ENCODE measurements at places on chromosomes 2 and 18.

- no peak for DNase-seq
These were observed 492.3 kb downstream of the ZEB2 start for GRCh38 chr2:144027593-144027992.

GRCh38 chr2:7748717-7749415, 831.7 kb downstream of the RNF144A start:
- DNase-seq: no peak

- DNase-seq: peak; percentile 55
These were observed 64.0 kb upstream of the MAPRE2 start for GRCh38 chr18:34976899-34977837.

DNA sequence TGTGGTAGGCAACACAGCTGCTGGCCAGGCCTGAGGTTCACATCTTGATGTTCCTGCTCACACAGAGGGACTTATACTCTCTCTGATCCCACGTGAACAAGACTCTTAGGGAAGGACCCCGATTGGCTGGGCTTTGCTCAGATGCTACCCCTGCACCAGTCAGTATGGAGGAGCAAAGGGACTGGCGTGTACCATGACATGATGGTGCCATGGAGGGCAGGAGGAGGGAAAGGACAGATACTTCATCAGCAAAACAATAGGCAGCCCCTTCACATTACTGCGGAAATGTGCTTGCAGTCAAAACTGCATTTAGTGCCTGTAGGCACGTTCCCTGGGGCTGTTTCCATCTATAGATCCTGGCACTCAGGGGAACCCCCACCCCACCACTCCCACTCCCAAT, 42.7 kb downstream of the ZFP36L2 start:
- DNase-seq: no peak

GRCh38 chr2:24076849-24077534, 866 bp upstream of the SF3B6 start:
- no peak for DNase-seq

DNA sequence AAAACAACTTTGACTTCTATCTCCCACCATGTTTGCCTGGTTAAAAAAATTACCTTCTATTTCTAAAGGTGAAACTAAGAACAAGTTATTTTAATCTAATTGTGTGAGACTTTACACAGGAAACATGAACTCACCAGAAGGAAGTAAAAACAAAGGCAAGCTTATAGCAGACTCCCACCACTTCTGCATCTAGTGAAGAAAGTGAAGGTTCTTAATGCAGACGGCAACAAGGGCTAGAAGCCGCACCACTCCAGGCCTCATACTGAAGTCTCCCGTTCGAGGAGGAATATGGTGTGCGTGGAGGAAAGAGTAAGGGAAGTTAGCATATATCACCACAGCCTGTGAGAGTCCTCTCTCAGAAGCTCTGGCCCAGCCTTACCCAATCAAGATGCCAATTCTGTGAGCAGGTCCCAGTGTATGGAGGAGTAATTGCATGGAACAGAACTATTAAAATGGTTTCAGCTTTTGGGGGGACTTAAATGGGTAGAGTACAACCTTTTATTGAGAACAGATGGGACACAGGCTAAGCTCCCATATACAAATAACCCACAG, 958.7 kb downstream of the BCL11A start:
- DNase-seq: no peak

- no peak for DNase-seq
These were observed 8.7 kb upstream of the DYNC1I2 start for GRCh38 chr2:171678619-171679018.

GRCh38 chr18:59265974-59266369, 7.3 kb downstream of the RAX start:
- DNase-seq: no peak

DNA sequence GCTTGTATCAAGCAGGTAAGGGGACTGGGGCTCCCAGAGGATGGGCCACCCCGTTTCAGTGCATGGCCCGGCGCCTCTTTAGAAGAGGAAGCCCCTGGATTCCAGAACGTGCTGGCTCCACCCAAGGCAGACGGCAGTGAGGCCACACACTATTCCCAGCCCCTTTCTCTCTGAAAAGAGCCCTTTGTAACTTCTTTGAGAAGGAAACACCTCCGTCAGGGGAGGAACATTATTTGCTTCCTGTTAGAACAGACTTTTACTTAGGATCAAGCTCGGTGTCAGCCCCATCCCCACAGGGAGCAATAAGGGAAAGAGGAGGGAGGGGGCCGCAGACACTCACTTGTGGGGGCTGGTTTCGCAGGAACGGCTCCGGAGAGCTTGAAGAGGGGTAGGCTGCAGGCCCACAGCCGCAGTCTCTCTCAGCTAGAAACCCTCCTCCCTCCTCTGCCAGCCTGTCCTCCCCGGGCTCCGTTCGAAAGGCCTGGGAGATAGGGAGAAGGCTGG, 49.6 kb upstream of the RMDN2 start:
- no peak for DNase-seq

- no peak for DNase-seq
These were observed 62.6 kb upstream of the STK17B start for GRCh38 chr2:196233805-196234475.

DNA sequence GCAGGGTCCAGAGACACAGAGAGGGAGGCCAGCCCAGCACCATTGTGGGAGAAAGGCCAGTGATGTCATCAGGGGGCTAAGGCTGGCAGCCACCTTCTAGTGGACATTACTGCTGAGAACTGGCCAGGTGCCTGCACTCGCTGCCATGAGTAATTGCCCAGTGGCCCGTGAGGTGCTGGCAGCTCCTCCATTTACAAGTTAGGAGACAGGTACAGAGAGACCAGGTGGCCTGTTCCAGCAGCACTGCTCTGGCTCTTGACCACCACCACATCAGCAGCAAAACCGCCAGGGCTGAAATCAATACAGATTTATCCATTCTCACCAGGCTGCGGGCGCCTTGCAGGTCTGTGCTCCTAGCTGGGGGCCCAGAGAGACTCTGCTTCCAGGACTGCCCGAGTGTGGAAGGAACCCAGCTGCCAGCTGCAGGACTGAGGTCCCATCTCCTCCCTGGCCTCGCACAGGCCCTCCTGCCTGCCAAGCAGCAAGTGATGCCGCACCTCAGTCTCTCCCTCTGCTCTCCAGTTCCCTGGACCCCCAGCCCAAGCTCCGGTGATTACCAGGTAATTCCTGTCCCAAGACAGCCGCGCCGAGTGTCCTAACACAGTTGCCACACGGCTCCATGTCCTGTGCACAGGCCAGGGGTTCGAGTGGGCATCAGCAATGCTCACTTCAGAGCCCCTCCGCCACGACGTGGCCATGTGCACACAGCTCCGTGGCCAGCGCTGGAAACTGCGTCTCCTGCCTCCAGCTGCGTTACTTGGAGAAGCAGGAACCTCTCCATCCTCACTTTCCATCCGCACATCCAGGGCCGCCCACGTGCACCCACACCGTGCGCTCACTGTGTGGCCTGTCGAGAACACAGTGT, 101.0 kb upstream of the CTDP1 start:
- no peak for DNase-seq

- no peak for DNase-seq
These were observed 172.9 kb downstream of the NDUFA10 start for GRCh38 chr2:239852272-239852671.

DNA sequence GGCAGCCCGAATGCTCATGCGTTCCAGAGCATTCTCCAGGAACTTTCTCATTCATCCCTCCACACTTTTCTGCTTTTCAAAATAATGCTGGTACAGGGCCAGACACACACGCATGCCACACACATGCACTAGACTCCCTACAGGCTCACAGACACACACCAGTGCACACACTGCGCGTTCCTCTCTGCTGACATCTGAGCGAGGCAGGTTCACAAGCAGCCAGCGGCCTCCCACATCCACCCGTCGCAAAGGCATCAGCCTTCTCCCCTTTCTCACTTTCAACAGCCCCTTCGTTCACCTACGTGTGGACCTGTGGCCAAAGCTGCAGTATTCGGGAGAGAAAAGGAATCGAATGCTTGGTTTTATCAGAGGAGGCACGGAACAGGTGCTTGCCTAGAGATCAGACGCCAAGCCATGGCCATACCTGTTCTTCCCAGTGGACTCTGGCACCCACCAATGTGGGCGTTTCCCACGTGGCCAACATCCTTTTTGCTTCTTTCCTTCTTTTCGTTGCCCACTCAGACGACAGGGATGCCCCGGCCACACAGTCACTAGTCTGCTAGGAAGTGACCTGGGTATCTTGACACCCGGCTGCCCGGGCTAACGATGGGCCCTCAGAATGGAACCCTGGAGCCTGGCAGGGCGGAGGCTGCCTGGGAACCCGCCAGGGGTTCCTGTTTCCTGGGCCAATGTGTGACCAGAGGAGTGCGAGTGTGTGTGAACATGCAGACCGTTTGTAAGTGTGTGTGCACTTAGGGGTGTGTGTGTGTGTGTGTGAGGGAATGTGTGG, 85.8 kb upstream of the ID2 start:
- DNase-seq: no peak

- DNase-seq: no peak
These were observed 117.6 kb upstream of the TTN start for GRCh38 chr2:178924817-178925216.

GRCh38 chr2:186862869-186863709, 14.1 kb upstream of the ZSWIM2 start:
- no peak for DNase-seq

DNA sequence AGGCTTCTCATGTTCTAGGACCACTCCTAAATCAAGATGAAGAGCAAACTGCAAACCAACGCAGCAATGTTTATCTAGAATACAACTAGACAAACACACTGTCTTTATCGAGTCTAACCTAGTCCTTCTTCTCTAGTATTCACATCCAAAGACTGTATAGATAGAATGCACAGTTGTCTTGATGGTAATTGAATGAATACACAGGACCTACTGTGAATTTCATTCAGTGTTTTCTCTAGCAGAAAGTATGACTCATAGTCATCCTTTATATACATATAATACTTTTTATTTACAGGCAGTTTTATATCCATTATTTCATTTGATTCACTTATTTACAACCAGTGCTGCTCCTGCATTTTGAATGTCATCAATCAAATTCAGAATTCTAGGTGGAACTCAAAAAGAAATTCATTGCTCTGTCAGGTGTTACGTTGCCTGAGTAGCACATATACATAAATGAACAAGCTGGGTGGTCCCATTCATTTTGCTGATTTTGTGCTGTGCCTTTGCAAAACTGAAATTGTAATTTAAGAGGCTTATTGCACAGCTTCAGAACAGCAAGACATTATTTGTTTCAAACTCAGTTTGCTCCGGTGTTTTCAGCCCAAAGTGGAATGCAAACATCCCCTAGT, 374.8 kb downstream of the EPHA4 start:
- no peak for DNase-seq

GRCh38 chr2:172109256-172109987, 6.7 kb upstream of the DLX2 start:
- no peak for DNase-seq

DNA sequence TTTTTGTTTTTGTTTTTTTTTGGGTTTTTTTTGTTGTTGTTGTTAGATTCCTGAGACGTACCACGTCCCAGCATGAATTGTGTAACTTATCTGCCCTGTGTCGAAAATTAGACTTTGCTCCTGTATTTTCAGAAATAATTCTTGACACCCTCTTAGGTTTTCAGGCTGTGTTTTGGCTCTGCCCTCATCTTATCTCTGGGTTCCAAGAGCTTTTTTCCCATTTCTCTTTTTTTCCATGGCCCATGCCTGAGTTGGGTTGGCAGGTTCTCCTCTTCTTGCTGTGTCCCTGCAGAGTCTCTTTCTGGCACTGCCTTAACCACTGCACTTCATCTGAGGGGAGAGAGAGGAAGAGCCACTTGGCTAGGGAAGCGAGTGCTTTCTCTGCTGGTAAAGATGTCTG, 42.4 kb downstream of the CTIF start:
- DNase-seq: no peak

- DNase-seq: no peak
These were observed 21.7 kb downstream of the KIAA1328 start for GRCh38 chr18:36850527-36851201.

DNA sequence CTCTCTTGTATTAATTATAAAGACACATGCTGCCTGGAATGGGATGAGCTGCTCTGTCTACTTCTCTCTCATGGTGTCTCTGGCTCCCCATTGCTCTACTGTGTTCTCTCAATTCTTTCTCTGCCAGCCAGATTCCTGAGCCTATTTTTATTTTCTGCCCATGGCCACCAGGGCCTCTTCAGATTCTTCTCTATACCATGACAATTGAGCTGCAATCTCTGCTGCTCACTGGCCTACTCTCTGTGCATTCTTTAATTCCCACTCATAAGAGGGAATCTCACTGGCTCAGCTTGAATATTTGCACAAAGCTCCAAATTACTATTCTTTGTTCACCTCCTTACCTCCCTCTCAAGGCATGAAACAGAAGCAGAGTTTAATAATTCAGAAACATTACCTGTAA, 161.4 kb upstream of the GULP1 start:
- no peak for DNase-seq

- DNase-seq: no peak
These were observed 407.8 kb upstream of the CDH2 start for GRCh38 chr18:28584731-28585130.

GRCh38 chr2:128533101-128533500, 214.4 kb upstream of the HS6ST1 start:
- no peak for DNase-seq

DNA sequence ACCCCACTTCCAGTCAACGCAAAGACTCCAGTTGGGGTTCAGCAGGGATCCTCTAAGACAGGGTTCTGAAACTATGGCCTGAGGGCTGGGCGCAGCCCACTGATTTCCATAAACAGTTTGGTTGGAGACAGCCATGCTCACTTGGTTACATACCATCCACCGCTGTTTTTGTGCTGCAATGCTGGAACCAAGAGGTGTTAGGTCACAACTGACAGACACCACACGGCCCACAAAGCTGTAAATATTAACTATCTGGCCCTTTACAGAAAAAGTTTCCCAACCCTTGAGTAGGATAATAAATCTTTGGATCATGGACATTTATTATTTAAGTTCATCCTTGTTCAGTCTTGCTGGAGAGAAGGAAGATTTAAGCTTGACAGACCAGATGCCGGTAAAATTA, 8.4 kb upstream of the CD226 start:
- no peak for DNase-seq

- DNase-seq: no peak
These were observed 312.4 kb upstream of the SPHKAP start for GRCh38 chr2:228493852-228494251.

DNA sequence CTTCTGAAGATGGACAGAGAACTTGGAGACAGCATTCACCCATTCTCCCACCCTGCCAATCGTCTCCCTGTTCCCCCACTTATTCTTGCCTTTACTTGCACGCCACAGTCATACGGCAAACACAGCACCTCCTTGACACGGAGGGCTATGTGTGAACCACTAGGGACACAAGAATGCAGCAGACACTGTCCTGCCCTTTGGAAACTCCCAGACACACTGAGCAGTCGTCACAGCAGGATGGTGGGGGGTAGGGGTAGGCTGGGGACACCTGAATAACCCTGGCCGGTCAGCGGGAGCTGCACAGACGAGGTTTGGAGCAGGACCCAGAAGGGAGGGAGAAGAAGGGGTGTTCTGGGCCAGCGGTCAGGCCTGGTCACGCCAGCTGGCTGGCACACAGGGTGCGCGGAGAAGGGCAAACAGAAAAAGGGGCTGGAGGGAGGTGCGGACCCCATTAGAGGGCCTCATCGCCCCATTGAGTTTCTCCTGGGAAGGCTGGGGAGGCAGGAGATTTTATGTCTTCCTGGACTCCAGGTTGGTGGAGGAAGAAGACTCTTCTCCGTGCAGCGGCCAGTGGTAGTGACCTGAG, 40.0 kb upstream of the FOSL2 start:
- DNase-seq: no peak

- no peak for DNase-seq
These were observed 4.9 kb upstream of the MAT2A start for GRCh38 chr2:85534099-85534498.
